LNCaP clone FGC (cell line): ENCODE measurements at places on chromosomes 6 and 20.

GRCh38 chr6:110567957-110568696, 91.7 kb upstream of the SLC22A16 start:
- DNase-seq, result no peak

GRCh38 chr6:127706216-127706615, 129.2 kb downstream of the C6orf58 start:
- no peak for DNase-seq

DNA sequence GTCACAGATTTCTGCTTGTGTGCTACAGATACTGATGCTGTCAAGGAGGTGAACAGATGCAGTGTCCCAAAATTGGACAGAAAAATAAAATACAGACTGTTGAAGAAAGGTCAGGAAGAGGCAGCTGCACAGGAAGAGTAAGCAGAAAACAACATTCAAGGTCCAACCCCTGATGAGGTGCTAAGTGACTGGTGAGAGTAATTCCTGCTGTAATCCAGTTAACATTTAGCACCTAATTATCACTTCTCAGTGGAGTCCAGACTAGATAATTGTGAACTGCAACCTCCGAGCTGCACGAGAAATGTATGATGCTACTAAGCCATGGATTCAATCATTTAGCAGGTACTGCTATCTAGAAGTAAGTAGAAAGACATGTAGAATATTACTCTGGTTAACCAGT, 36.3 kb upstream of the NRSN1 start:
- DNase-seq, result no peak

DNA sequence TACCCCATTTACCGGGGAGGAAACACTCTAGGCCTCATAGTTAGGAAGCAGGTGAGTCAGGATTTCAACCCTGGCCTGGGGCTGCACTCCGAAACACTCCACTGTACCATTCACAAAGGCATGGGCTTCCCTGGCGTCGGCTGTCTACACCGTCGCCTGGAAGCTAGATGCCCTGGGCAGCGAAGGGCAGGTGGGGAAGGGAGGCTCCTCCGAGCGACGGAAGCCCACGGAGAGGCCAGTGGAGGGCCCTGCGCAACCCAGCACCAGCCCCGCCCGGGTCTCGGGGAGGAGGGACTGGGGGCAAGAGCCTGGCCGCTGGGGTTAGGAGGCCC, 16.1 kb downstream of the SDCBP2 start:
- no peak for DNase-seq

DNA sequence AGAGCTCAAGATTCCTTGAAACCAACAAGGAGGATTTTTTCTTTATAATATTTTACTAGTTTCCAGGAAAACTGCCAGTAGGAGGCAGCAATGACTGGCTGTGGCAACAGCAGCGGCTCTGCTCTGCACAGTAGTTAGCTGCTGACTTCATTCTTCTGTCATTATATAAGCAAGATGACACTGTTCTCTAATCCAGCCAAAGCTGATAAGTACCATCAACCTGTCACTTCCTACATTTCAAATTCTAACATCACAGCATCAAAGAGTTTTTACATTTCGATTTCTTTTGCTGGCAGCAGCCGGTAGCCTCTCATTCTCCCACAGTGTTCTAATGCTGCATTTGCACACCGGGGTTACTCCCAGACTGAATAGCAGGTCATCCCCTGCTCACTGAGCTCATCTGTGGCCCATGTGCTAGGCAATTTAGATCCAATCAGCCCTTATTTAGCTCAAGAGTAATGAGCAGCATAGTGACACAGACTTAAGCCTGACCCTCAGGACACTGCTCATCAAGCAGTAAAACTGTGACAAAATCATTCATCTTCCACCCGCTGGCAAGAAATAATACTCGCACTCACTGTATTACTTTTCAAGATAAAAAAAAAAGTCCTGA, 67.8 kb downstream of the MMS22L start:
- peak; percentile 50 for DNase-seq

DNA sequence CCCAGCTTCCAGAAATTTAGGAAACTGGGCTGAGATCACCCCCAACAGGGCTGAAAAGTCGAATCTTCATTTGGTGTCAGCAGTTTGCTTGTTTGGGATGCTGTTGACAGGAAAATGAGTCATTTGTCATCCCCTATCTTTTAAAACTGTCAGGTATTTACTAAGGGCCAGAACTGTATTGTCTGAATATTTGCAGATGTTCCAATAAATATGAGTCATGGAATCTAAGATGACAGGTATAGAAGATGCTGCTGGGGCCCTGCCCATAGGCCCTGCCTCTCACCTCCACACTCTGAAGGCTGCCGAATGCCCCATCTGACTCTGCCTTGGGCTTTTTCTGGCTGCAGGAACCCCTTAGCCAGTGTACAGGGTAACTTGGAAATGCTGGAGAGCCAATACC, 3.9 kb downstream of the ETV7 start:
- peak; percentile 14 for DNase-seq

- DNase-seq, result no peak
Observed at GRCh38 chr6:45422503-45423110, 44.9 kb upstream of the SUPT3H start.

DNA sequence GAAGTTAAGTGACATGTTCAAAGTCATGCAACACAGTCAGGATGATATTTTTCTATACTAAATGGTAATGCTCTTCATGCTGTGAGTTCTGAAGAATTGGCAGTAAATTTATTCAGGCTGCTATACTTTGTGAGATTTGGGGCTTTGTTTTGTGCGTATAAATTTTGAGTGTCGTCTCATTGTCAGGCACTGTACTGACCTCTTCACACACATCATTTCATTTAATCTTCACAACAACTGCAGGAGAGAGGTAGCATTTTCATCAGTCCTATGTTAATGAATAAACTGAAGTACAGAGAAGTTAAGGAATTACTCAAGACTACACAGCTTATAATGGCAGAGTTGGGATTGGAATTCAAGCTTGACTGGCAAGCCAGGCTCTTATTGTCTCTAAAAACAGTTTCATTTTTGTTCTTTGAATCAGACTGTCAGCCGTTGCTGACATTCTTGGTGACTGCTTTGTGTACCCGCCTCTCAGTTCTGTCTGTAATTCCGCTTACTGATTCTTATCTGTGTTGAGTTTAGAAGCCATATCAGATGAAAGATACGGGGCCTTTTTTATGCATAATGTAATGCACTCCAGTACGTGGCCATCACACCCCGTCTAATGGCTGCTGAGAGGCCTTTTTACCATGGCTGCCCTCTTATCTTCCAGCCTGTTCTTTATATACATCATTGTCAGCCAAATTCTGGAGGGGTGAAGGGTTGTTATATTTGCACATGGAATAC, 274.9 kb downstream of the UTRN start:
- DNase-seq, result peak; percentile 41

- DNase-seq, result no peak
Observed at GRCh38 chr6:133724726-133725125, 164.2 kb upstream of the TCF21 start.

GRCh38 chr6:147071776-147072175, 132.4 kb upstream of the STXBP5 start:
- DNase-seq, result no peak

- no peak for DNase-seq
Observed at GRCh38 chr20:59948828-59949720, 8.9 kb downstream of the FAM217B start.

DNA sequence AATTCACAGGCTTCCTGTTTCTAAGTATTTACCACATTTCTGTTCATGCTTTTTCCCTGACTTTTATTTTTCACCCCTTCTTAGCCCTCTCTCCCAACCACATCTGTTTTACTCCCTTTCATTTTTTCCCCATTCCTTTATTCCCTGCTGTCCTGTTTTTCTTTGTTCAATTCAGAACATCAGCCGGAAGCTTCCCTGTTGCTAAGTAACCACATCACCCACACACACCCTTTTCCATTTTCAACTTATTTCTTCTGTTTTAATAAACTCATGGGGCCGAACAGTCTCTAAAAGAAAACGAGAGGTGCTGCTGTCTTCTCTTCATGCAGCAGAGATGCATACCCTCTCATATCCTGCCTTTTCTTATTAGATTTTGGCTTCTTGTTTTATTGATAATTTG, 53.5 kb upstream of the CEP85L start:
- DNase-seq, result no peak

- DNase-seq, result no peak
Observed at GRCh38 chr6:134830194-134830593, 119.7 kb downstream of the ALDH8A1 start.

- no peak for DNase-seq
Observed at GRCh38 chr6:89999945-90000825, 105.9 kb downstream of the GJA10 start.

GRCh38 chr6:118683881-118684872, 32.8 kb upstream of the CEP85L start:
- DNase-seq, result no peak

DNA sequence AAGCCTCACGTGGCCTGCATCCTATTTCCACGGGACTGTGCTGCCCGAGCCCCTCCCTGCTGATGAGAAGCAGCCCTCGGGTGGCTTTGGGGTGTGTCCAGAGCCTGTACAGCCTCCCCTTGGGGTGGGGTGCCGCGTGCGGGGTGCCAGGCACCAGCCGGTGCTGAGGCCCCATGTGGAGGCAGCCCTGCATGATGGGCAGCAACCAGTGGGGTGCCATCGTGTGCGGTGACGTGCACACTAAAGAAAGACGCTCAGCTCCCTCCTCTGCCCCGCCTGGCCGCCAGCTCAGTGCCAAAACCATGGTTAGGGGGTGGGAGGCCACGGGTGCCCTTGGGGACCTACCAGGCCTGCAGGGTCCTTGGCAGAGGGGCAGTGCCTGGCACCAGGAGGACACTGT, 26.2 kb downstream of the NTSR1 start:
- DNase-seq, result no peak

GRCh38 chr6:41277605-41278004, 8.9 kb downstream of the TREM1 start:
- DNase-seq, result no peak

GRCh38 chr6:5453546-5453945, 192.2 kb downstream of the FARS2 start:
- no peak for DNase-seq

- DNase-seq, result no peak
Observed at GRCh38 chr6:108807928-108808327, 40.3 kb upstream of the ARMC2 start.

DNA sequence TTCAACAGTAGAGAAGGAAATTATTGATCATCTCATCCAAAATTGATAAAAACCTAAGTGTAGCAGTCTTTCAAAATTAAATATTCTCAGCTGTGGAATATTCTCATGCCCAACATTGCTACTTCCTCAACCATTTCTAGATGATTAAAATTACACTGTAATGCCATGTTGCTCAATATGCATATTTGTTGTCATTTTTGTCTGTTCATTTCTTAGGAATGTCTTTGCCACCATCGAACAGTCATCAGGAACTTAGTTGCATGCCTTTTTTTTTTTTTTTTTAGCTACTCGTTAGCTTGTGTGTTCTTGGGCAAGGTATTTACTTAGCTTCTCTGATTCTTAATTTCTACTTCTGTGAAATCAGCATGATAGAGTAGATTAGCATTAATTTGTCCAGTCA, 188.6 kb downstream of the DTNBP1 start:
- no peak for DNase-seq

DNA sequence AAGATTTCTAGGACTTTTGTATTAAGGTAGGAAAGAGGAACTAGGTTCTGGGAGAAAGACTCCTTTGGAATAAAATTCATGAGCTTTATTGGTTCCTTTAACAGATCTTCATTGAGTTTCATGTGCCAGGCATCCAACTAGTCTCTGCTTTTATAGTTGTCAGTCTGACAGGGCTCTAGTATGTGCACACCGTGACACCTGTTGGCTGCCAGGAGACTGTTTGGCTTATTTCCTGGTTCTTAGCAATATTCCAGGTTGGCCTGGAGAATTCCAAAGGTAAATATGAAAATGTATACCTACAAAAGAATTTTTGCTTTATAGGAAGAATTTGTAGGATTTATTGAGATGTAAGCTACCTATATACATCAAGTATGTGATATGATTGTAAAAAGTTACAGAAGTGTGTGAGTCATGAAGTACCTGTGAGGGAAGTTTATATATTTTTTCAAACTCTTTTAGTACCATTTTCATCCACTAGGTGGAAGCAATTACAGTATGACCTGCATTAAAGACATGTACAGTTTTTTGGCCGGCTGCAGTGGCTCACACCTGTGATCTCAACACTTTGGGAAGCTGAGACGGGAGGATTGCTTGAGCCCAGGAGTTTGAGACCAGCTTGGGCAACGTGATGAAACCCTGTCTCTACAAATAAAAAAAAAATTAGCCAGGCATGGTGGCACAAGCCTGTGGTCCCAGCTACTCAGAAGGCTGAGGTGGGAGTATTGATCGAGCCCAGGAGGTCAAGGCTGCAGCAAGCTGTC, 35.2 kb downstream of the NDUFAF5 start:
- peak; percentile 79 for DNase-seq

- peak; percentile 18 for DNase-seq
Observed at GRCh38 chr20:59850018-59850641, 83.3 kb downstream of the SYCP2 start.

- DNase-seq, result no peak
Observed at GRCh38 chr6:16057446-16057845, 71.4 kb upstream of the MYLIP start.

GRCh38 chr6:20559924-20560551, 25.8 kb downstream of the CDKAL1 start:
- no peak for DNase-seq

DNA sequence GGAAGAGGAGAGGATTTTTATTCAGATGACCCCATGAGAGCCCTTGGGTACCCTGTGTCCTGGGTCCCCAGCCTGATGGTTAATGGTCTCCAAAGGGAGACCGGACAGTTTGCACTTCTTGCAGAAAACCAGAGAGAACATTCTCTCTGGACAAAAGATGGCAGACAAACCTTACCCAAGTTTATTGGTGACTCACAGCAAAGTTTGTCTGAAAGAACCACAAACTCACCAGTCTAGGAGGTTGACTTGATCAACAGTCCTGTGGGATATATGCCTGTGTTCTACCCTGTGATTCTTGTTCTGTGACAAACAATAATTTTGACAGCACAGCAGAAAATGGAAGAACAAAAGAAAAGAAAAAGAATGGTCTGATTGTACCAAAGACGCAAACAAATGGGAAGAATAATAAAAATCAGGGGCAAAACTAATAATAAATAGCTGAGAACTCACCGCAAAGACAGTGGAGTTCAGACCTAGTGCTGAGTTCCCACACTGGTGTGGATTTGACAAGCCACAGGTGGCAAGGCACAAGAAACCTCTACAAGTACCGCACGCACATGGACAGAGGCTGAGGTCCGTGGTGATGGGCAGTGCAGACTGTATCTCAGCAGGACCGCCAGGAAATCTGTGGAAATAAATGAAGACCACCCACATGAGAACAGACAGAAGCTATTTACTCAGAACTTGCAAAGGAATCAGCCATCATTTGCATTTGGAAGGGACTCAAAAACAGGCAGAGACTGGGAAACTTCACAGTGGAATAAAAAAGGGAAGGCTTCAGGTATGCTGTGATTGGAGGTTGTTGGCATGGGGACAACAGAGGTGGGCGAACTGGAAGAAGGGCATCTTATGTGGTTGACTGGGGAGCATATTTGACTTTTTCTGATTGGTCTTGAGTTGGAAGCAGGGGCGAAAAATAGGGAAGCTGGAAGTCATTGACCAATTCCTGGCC, 246.3 kb upstream of the RNF24 start:
- DNase-seq, result no peak

DNA sequence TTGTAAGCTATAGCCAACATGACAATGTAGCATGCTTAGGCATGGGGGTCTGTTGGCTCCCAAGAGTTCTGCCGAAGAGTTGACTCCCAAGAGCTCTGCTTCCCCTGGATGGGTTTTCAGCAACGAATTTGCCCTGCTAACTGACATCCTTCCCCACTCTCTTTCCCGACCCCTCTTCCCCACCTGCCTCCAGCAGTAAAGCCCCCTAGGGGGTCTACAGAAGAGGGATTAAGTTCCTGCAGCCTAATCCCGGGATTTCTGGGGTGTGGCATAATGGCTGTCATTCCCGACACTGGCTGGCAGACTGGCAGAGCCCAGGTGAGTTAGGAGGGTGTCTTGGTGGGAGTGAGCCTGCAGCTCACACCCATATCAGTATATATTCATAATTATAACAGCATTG, 121.0 kb upstream of the ZNF184 start:
- no peak for DNase-seq
